ENCODE measurements at places on chromosomes 3 and 15.

DNA sequence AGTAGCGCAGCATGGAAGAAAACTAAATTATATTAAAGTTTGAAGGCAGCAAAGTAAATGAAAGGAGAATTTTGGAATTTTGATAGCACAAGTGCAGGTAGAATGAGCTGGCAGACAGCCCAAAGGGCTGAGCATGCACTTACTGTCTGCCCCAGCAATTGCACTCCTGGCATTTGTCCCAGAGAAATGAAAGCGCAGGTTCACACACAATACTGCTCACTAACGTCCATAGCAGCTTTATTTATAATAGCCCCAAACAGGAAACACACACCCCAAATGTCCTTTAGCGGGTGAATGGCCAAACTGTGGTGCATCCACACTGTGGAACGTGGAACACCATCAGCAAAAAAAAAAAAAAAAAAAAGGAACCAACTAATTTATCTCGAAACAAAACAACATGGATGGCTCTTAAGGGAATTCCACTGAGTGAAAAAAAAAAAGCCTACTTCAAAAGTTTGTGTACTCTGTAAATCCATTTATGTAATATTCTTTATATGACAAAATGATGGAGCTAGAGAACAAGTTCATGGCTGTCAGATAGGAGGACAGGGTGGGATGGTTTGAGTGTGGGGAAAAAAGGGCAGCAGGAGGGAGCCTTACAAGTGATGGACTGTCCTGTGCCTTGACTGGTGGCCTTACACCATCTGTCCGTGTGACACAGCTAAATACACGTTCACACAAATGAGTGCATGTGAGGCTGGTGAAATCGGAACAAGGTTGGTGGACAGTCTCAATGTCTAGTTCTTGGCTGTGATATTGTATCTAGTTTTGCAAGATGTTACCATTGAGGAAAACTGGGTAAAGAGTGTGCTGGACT, 6.0 kb upstream of the TM2D3 start:
- DNase-seq: no peak

DNA sequence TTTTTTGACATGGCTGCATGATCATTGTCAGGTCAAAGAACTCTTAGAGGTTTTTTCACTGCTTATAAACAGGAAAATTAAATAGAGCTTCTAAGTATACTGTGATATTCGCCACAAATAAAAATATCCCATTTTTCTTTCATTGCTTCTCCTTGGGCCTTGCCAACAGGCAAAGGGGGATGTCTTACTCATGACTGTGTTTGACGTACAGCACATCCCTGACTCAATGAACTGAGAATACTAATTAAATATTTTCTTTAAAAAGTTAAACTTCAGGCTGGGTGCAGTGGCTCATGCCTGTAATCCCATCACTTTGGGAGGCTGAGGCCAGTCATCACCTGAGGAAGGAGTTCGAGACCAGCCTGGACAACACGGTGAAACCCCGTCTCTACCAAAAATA, 41.4 kb upstream of the CCDC80 start:
- DNase-seq: no peak

DNA sequence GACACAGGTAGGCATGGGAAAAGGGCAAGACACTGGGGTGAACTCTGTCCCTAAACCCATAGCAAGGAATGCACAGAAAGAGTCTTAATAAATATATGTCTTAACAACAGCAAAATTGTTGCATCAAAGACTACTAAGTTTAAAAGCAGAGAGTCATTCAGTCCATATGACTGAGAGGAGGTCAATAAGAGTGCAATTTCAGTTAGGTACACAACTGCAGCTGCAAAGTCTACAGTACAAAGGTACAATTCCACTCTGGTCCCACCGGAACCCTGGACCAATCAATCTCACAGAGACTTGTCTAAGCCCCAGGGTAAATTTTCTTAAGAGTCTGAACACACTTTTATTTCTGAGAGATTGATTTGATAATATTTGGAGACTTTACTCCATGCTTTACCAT, 6.9 kb downstream of the CP start:
- DNase-seq: no peak

- no peak for DNase-seq
Measured at GRCh38 chr15:93249623-93250022, 160.6 kb upstream of the RGMA start.
